ENCODE measurements at places on chromosomes 7 and 10.

DNA sequence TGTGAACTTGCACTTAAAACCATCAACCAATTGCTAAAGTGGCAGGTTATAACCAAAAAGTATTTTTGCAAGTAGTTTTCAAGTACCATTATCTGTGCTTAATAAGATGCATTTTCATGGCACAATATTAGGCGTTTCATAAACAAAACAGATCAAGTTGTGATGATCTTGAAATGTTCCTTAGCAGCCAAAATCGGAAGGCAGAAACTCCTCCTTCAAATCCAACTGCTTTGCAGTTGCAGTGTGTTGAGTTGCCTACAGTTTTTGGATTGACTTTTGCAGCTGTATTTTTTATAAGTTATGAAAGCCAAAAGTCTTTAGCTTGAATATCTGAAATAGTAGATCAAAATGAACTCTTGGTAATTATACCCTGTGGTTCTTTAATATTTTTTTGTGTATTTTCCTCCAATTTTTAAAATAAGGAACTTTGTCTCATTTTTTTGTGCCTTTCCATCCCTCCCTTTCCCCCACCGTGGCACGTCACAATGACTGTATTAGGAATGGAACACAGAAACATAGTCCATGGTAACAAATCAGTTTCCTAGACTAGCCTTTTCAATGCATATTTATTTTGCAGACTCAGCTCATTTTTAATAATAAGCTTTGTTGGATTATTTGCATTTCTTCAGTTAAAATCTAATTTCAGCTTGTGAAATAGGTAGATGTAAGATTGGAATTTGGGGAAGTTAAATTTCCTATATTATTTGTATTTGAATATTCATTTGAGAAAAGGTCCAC, 80.8 kb downstream of the ADD3 start:
- DNase-seq, result no peak

DNA sequence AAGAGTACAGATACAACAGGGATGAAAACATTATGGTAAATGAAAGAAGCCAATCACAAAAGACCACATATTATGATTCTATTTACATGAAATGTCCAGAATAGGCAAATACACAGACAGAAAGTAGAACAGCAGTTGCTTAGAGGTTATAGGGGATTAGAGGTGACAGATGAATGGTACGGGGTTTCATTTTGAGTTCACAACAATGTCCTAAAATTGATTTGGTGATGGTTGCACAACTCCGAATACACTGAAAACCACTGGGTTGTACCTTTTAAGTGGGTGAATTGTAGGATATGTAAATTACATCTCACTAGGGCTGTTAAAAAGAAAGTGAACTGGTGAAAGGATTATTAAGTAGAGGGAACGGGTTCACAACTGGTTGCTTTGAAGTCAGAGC, 76.3 kb upstream of the MRLN start:
- DNase-seq, result no peak

GRCh38 chr10:31701546-31701945, 227.1 kb downstream of the ARHGAP12 start:
- no peak for DNase-seq

GRCh38 chr10:79269969-79270368, 77.3 kb upstream of the PPIF start:
- no peak for DNase-seq

GRCh38 chr7:92461027-92462003, 14.0 kb downstream of the GATAD1 start:
- peak; percentile 29 for DNase-seq

GRCh38 chr7:129466796-129467195, 32.6 kb downstream of the STRIP2 start:
- DNase-seq, result no peak

DNA sequence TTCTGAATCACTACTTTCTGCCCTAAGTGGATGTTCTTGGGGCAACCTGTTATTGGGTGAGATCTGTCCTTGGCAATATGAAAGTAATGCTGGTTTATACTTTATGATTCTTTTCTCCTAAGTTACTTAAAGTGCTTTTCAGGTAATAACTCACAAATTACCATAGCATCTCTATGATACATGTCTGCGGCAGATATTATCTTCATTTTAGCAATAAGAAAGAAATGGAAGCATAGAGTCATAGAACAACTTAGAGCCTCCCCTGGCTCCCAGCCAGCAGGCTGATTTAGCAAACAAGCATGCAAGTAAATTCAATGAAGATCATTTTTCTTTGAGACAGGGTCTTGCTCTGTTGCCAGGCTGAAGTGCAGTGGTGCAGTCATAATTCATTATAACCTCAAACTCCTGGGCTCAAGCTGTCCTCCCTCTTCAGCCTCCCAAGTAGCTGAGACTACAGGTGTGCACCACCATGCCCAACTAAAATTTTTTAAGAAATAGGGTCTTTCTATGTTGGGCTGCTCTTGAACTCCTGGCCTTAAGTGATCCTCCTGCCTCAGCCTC, 38.1 kb upstream of the GRM8 start:
- no peak for DNase-seq

GRCh38 chr7:98991141-98991540, 112.8 kb downstream of the TRRAP start:
- DNase-seq, result no peak

DNA sequence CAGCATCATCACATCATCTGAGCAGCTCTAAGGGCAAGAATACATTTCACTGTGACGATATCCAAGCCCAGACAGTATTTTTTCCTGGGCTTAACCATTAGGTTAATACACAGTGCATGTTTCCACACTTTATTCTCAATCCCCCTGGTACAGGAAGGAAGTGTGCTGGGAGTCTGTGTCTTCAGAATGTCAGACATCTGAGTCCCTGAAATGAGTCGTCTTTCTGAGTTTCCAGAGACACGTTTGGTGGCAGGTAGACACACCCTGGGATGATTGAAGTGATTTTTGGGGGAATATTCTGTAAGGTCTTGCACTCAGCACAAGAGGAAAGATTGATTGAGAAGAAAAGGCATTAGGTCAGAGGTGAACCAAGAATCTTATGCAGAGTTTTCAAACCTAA, 13.1 kb upstream of the SHH start:
- no peak for DNase-seq

- no peak for DNase-seq
Observed at GRCh38 chr7:121140790-121141189, 152.3 kb downstream of the CPED1 start.

GRCh38 chr7:1898628-1899185, 228.6 kb downstream of the ELFN1 start:
- DNase-seq, result no peak
